ENCODE measurements at places on chromosomes 1 and 21.
A peak's percentile ranks its signal among the peaks of the same experiment; 100 is the strongest.

GRCh38 chr21:41953249-41953830 is 478 bp downstream of the C2CD2 start:
- DNase-seq = peak; percentile 25

DNA sequence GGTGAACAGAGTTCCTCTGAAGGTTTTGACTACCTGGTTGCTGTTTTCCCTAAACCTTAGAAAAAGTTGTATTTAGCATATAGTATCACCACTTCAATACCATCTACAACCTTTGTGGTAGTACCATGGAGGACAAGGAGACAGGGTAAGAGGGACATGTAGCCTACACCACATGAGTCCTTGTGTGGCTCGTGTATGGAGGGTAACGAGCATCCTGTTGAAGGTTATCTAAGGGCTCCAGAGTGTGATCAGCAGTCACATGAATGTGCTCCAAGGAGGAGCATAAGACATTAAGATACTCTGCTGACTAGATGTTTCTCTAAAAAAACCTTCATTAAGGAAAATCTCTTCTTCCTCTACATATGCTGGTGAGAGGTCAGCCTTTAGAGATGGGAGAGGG is 67.3 kb downstream of the VCAM1 start:
- DNase-seq = no peak

DNA sequence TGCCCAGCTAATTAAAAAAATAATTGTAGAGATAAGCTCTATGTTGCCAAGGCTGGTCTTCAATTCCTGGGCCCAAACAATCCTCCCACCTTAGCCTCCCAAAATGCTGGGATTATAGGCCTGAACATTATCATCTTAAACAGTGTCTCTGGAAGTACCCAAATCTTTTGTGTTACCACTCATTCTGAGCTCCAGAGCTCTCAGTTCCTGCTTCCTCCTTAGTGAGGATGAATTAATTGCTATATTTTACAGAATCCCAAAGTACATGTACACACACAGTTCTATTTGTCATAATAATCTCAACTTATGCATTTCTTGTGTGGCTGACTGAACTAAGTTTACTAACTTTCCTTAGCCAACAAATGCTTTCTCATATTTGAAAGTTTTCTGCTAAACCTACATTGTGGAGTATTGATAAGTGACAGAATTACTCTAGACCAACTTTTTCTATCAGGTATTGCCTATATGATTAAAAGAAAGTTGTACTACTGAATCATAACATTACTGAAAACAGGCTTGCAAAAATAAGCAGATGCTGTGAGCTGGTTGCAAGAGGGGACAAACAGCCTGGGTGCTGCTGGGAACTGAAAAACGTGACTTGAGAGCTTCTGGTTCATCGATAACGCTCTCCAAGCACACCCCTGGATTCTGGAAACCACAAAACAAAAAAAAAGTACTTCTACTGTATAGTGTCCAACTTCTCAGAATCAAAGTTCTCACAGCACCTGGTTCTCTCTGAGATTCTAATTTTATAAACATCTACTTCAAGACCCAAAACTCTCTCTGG is 15.3 kb downstream of the VAV3 start:
- DNase-seq = no peak

DNA sequence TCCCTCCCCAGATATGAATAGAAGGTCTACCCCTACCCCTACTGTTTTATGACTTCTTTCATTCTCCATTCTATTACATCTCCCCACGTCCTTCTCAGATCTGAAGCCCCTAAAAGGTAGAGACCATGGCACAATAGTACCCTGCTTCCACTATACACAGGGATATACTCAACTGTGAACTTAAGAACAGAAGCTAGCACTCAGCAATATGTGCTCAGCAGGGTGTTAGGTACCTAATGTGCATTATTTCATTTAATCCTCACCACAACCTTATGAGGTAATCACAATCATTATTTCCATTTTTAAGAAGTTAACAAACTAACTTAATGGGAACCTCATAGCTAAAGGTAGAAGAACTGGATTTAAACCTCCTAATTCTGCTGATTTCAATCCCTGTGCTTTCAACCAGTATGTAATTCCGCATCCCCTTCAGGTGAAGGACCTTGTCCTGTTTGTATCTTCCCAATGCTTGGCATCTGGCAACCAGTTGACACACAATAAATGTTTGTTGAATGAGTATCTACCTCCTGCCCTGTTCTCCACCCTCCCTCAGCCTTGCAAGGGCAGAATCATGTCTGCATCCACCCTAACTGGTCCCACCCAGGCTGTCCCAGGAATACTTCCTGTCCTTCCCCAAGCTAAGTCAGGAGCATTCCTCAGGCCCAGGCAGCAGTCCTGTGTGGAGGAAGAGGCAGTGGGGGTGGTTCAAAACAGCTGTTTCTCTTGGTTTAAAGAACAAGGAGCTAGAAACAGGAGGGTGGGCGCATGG is 6.5 kb downstream of the DENND2D start:
- no peak for DNase-seq

- no peak for DNase-seq
These were observed 92.9 kb upstream of the BARHL2 start for GRCh38 chr1:90809996-90810395.

GRCh38 chr1:42756956-42757891 is 9.6 kb downstream of the P3H1 start:
- DNase-seq = no peak

DNA sequence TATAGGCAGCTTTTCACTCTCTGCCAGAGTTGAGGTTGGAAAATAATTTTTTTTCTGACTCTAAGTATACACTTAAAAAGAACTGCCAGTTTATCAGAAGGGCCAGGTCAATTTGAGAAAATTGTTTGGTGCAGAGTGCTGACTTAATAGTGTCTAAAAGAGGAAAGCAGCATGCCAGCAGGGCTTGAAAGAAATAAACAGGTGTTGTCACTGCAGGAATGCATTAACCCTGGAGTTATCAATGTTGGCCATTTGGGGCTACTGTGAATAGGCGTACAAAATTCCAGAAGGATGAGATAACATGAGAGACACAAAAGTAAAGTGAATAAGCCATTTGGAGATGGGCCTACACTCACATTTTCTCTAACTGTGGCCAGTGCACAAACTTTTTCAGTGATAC is 220.6 kb upstream of the PLD5 start:
- DNase-seq = no peak

DNA sequence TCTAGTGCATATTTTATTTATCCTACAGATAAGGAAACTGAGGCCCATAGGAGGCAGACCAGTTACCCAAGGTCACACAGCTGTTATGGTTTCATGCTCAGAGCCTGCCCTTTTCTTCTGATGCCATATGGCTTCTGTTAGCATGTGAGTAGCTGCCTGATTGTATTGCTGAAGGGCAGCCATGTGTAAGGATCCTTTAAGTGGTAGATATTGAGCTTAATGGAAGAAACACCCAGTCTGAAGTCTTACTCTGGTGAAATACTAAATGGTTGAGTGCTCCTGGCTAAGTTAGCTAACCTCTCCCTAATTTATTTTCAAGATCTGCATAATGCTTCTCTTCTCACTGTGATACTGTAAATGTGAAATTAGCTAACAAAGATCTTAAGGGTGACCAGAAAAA is 30.9 kb downstream of the ADAMTS5 start:
- no peak for DNase-seq

GRCh38 chr1:240800291-240800690 is 188.3 kb upstream of the GREM2 start:
- DNase-seq = no peak

GRCh38 chr21:34724131-34724856 is 55.5 kb downstream of the CLIC6 start:
- DNase-seq = no peak

GRCh38 chr1:208153386-208153785 is 90.8 kb downstream of the PLXNA2 start:
- DNase-seq = no peak

GRCh38 chr1:104868794-104869193 is 1119.1 kb downstream of the AMY1C start:
- DNase-seq = no peak

DNA sequence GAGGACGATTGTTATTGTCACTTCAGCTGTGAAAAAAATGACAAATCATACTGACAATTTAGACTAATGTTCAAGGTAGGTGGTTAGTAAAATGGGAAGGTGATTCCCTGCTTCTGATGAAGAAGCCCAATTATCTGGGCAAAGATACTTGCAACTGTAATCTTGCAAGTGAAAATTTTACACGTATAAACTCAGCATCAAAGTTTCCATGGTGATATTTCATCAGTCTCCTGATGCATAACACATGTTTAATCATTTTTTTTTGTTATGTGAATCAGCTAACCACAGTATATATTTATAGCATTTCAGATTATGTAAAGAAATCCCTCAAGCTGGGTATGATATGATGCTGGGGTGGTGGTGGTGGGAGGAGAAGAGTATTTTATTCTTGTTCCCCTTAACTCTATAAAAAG is 16.4 kb upstream of the KCNK1 start:
- DNase-seq = no peak

DNA sequence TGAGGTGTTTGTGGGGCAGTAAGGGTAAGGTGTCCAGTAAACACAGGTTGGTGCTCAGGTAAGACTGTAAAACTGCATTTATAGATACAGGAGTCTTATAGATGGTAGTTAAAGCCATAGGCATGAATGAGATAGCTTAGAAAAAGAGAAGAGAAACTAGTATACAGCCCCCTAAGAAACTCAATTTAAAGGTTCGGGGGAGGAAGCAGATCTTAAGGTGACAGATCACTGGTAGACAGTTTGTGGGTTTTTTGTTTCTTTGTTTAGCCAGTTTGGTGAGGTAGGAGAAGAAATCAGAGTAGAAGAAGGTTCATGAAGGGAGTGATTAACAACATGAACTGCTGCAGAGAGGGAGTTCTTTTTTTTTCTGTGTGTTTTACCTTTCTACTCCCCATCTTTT is 6.1 kb upstream of the AGO3 start:
- no peak for DNase-seq

DNA sequence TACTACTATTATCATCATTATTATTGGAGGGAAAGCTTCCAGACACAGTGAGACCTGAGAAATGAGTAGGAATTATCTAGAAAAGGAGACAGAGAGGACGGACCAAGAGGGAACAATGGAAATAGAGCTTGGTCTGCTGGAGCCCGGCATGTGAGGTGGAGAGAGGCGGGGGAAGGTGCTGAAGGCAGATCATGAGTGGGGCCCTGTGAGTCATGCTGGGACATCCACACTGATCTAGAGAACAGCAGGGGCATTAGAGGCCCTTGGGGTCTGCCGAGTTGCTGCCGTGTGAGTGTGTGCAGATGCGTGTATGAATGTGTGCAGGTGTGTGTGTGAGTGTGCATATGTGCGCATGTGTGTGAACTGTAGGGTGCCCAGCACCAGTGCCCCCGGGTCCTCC is 65.7 kb downstream of the TMCO4 start:
- DNase-seq = no peak

DNA sequence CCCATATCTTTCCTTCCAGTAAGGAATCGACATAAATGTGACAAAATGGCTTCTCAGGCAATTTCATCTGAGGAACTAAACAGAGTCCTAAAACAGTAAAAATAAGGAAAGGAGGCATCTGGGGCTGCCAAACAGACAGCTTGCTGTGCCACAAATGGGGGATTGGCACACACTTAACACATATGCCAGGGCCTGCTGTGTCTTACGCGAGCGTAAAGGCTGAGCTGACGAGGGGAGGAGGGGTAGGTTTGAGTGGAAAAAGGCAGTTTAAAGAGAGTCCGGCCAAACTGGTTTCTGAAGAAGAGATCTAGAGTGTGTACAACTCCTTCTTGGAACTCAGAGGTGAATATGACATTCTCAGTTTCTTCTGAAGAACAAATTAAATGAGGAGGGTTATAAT is 244.1 kb upstream of the MAP1LC3C start:
- no peak for DNase-seq

GRCh38 chr1:147722124-147722523 is 38.3 kb downstream of the GJA5 start:
- no peak for DNase-seq

DNA sequence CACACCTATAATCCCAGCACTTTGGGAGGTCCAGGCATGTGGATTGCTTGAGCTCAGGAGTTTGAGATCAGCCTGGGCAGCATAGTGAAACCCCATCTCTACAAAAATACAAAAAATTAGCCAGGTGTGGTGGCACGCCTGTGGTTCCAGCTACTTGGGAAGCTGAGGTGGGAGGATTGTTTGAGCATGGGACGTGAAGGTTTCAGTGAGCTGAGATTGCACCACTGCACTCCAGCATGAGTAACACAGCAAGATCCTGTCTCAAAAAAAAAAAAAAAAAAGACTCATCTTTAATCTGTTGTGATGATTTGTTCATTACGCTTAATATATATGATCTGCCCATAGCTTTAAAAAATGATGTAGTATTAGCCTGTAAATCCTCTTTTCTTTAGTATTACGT is 44.0 kb downstream of the OR10J1 start:
- no peak for DNase-seq

DNA sequence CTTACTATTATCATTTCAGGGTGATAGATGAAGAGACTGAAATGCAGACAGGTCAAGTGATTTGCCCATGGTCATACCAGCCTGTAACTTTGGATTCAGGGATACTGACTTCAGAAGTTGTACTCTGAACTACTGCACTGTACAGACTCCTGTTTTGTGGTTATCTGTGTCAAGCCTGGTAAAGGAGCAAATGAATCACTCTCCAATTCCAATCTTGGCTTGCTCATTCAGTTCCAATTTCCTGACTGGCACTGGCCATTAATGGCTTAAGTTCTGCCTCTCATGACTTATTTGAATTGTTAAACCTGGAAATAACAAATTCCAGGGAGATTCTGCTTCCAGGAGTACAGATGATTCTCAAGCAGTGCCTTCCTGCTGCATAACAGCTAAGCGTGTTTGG is 45.4 kb upstream of the PLD5 start:
- no peak for DNase-seq

DNA sequence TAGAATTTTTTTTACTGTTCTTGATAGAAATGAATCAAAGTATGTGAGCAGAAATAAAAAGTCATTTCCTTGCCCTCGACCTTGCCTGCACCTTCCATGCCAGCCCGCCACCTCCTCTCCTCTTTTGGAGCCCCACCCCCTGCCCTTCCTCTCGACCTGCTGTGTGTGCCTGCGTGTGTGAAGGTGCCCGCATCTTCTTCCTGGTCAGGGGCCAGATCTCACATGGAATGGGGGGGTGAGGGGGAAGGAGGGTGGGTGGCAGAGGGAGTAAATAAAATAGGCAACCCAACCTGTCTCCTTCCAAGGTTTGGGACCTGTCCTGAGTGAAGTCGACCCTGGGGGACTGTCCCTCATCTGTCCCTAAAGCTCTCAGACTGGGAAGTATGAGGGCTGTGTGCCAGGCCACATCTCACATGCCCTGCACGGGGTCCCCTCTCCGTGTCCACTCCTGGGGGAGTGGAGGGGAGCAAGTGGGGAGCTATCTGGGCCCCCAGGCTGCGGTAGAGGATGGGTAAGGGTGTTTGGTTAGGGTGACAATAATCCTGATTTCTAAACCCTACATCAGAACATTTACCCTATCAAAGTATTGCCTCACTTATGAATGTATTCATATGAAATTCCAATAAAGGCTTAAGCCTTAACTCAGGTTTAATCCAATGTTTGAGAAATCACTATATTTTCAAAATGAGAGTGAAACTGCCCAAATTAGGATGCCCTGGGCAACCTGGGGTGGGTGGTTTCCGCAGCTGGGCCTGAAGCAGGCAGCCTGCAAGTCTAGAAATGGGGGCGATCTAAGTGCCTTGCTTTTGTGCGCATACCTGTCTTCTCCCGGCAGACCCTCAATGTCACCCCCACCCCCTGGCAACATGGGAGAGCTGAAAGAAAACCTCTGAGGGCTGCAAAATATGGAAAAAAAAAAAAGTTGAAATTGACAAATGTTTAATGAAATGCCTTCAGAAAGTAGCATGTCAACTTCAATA is 15.4 kb downstream of the AMPD2 start:
- peak; percentile 23 for DNase-seq

GRCh38 chr1:45952072-45952471 is 148.7 kb downstream of the MAST2 start:
- DNase-seq = no peak
